ENCODE measurements at places on chromosomes 4 and X.

- no peak for DNase-seq
Observed at GRCh38 chr4:173478201-173478912, 51.7 kb downstream of the HAND2 start.

DNA sequence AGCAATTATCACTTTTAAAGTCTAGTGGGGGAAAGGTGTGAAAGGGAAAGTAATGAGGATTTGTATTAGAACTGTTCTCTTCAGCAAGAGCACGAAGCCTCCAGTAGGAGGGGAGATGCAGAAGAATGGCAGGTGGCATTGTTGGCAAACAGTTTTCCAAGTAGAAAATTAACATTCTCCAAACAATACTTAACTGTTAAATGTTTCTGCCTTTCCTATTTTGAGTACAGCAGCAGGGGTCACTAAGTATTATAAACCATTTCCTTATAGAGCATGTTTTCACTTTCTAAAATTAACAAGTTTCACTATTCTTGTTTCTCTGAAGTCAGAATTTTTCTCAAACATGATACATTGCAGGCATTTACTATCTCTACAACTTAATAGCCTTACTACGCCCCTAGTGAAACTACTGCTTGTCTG lies 58.7 kb downstream of the LEF1 start:
- no peak for DNase-seq

DNA sequence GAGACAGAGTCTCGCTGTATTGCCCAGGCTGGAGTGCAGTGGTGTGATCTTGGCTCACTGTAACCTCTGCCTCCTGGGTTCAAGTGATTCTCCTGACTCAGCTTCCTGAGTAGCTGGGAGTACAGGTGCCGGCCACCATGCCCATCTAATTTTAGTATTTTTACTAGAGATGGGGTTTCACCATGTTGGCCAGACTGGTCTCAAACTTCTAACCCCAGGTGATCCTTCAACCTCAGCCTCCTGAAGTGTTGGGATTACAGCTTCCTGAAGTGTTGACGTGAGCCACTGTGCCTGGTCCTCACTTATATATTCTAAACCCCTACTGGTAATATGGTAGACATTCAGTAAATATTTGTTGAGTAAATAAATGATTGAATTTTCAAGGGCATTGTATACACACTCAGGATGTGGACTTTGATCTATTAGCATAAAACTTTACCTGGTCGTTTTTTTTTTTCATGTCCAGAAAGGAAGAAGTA lies 33.0 kb downstream of the MTHFD2L start:
- DNase-seq, result no peak

DNA sequence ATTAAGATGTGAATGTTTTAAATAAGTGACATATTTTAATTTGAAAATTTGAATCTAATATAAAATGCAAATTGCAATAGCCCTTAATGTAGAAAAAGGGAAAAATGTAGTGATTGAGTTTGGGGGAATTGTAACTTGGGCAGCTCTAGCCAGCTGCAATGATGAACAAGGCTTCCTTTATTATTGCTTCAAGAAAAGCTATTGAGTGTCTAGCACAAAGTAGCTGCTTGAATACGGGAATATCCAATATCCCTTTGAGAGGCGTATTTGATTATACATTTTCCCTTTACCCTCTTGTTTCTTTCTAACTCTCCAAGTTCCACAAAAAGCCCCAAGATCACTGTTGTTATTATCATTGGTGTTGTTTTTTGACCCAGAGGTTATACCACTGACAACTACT lies 21.8 kb downstream of the IL1RAPL1 start:
- no peak for DNase-seq

DNA sequence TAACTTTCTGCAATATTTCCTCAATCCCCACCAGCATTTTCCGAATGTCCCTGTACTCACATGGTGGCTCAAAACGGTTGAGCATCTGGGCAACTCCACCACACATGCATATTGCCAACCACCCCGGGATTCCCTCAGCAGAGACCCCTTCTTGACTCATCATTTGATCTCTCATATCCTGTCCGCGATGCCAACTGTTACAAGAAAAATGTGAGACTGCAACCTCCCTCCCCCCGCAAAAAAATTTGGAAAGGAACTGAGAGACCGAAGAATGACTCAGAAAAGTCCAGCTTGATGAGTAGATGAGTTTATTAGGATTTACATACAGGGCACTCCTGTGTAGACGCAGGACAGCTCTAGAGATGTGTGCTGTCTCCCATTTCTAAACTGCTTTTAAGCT lies 561.4 kb downstream of the ZIC3 start:
- DNase-seq, result no peak

DNA sequence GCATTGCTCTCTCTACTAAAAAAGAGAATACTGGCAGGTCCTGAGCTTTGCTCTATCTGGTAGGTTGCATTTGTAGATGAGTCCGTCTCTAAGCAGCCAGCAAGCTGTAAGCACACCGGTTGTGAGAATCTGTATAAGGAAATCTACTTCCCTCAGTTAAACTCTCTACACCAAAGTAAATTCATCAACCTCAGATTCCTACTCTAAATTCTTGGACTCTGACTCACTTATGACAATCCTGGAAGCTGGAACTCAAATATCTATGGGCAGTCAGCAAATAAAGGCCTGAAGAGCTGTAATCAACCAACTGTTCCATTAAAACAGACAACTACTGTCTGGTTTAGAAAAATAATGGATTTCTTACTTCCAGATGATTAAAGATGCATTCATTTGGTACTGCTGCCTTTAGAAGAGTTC lies 37.9 kb downstream of the FAT1 start:
- peak; percentile 88 for DNase-seq

DNA sequence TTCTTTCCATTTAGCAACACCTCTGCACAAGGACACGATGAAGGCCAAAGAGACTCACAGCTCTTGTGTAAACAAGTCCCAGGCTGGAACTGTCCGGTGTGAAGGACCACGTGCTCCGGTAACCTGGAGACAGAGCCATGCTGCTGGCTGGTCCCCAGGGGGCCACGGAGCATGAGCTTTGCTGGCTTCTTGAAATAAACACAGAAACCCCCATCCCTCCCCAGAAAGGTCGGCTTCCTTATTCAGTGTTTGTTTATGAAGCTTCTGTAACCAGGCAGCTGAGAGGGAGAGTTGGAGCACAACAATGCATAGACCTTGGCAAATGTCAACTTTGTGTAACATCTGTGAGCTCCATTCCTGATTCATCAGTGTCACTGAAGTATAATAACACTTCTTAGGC lies 109.4 kb downstream of the GPR143 start:
- peak; percentile 76 for DNase-seq

GRCh38 chr4:74206088-74206825 lies 48.3 kb downstream of the MTHFD2L start:
- peak; percentile 58 for DNase-seq

All from choroid plexus epithelial cell (primary cell).